GM12878 (cell line): ENCODE measurements at places on chromosomes 2 and 18.

DNA sequence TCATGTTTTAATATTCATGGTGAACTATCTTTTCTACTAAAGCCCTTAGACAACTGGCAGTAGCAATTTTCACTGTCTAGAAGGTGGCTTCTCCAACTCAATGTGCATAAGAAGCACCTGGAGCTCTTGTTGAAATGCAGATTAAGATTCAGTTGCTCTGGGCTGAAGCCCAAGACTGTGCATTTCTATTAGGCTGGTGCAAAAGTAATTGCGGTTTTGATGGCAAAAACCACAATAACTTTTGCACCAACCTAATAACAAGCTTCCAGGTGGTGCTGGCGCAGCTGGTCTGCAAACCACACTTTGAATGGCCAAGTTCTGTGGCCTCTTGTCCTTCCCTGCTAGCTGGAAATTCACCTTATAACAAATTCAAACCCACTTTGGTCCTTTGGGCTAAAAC lies 26.7 kb upstream of the VPS54 start:
- no peak overlapping the region for H3K27ac ChIP-seq
- no peaks in the 10 kb centered on the region for H3K27me3 ChIP-seq
- DNase-seq = no peak
- H3K4me1 ChIP-seq = peaks cover 6% of the 10 kb centered on the region
- H3K4me3 ChIP-seq = no peak overlapping the region

GRCh38 chr2:15583826-15584225 lies 7.8 kb upstream of the DDX1 start:
- H3K4me1 ChIP-seq = no peaks in the 10 kb centered on the region; the same call in 1 of the 2 replicates
- H3K27me3 ChIP-seq = no peaks in the 10 kb centered on the region
- DNase-seq = no peak
- no peak overlapping the region for H3K27ac ChIP-seq

- H3K27me3 ChIP-seq = no peaks in the 10 kb centered on the region
- DNase-seq = no peak
- no peaks in the 10 kb centered on the region for H3K4me1 ChIP-seq
- no peaks in the 10 kb centered on the region for H3K36me3 ChIP-seq
- no peak overlapping the region for H3K4me3 ChIP-seq
These were observed 58.8 kb upstream of the NXPH2 start for GRCh38 chr2:138838851-138839620.

- no peak overlapping the region for H3K27ac ChIP-seq
- no peaks in the 10 kb centered on the region for H3K27me3 ChIP-seq
- no peaks in the 10 kb centered on the region for H3K4me1 ChIP-seq
- no peak overlapping the region for H3K4me3 ChIP-seq
- H3K36me3 ChIP-seq = no peaks in the 10 kb centered on the region
These were observed 34.1 kb downstream of the ARHGEF4 start for GRCh38 chr2:130870779-130871178.

- no peaks in the 10 kb centered on the region for H3K27me3 ChIP-seq
- no peaks in the 10 kb centered on the region for H3K36me3 ChIP-seq
- no peak overlapping the region for H3K4me3 ChIP-seq
- DNase-seq = no peak
These were observed 436.9 kb downstream of the METTL4 start for GRCh38 chr18:2134364-2134763.

DNA sequence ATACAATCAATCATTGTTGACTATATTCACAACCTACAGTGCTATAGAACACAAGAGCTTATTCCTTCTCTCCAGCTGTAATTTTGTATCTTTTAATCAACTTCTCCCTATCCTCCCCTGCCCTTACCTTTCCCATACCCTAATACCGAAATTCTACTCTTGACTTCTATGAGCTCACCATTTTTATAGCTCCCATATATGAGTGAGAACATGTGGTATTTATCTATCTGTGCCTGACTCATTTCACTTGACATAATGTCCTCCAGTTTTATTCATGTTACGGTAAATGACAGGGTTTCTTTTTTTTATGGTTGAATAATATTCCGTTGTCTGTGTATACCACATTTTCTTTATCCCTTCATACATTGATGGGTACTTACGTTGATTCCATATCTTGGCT lies 2.6 kb downstream of the MROH2A start:
- no peaks in the 10 kb centered on the region for H3K27me3 ChIP-seq
- no peak overlapping the region for H3K4me3 ChIP-seq
- no peaks in the 10 kb centered on the region for H3K4me1 ChIP-seq

GRCh38 chr2:122244598-122245229 lies 489.3 kb downstream of the TSN start:
- no peaks in the 10 kb centered on the region for H3K4me1 ChIP-seq
- H3K4me3 ChIP-seq = no peak overlapping the region
- H3K27me3 ChIP-seq = no peaks in the 10 kb centered on the region
- H3K27ac ChIP-seq = no peak overlapping the region
- no peak for DNase-seq
- H3K36me3 ChIP-seq = no peaks in the 10 kb centered on the region

- H3K4me3 ChIP-seq = no peak overlapping the region
- H3K4me1 ChIP-seq = no peaks in the 10 kb centered on the region
- H3K36me3 ChIP-seq = no peaks in the 10 kb centered on the region
- DNase-seq = no peak
- H3K27ac ChIP-seq = no peak overlapping the region
- H3K27me3 ChIP-seq = no peaks in the 10 kb centered on the region
These were observed 107.9 kb upstream of the ETAA1 start for GRCh38 chr2:67289271-67289670.

- no peak overlapping the region for H3K4me3 ChIP-seq
- H3K27me3 ChIP-seq = no peaks in the 10 kb centered on the region
- H3K36me3 ChIP-seq = no peaks in the 10 kb centered on the region
- no peak for DNase-seq
- peaks cover 29% of the 10 kb centered on the region for H3K4me1 ChIP-seq
- H3K27ac ChIP-seq = no peak overlapping the region; the same call in 1 of the 2 replicates
These were observed 128.6 kb downstream of the ZNF532 start for GRCh38 chr18:58993260-58993659.

DNA sequence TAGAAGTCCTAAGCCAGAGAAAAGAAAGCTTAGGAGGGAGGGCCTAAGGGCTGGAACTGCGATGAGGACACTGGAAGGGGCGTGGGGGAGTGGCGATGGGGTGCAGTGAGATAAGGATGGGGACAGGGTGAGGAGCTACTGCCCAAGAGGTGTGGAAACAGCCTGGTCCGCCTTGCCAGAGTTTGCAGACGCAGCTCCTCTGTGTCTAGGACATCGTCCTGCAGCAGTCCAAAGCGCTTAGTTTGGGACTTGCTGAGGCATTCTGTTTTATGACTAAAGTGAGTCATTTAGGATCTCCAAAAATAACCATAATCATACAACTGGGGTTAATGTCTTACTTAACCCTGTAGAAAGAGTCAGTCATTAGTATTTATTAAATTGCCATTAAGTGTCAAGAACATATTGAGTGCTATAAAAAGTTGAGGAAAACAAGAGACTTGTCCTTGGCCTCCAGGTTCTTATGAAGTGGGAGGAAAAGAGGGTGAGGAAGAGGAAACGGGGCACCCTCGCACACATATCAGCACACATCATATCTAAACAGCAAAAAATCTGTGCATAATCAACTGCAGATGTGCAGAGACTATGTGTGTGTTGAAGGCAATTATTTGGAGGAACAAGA lies 74.8 kb downstream of the CDK15 start:
- no peak overlapping the region for H3K4me3 ChIP-seq
- peaks cover 4% of the 10 kb centered on the region; the same call in 1 of the 2 replicates for H3K27me3 ChIP-seq
- DNase-seq = no peak
- H3K4me1 ChIP-seq = peaks cover 3% of the 10 kb centered on the region
- no peaks in the 10 kb centered on the region for H3K36me3 ChIP-seq

GRCh38 chr2:225668606-225669266 lies 269.2 kb downstream of the NYAP2 start:
- H3K27ac ChIP-seq = no peak overlapping the region
- no peaks in the 10 kb centered on the region for H3K36me3 ChIP-seq

DNA sequence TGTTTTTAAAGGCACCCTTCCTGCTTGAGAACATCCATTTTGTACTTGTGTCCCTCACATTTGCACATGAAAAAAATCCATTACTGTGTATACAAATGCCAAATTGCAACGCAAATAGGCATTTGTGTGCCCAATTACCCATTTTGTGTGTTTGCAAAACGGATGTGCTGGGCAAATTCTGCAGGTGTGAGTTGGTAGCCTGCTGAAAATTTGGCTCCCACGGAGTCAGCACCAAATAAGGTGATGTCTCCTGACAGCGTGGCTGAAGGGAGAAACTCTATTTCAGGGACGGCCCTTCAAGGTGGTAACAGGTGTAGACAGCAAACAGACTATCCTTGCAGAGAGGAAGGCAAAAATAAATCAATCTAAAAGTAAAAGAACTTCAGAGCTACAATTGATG lies 661.1 kb downstream of the BCL11A start:
- DNase-seq = no peak
- H3K27ac ChIP-seq = no peak overlapping the region
- H3K4me3 ChIP-seq = no peak overlapping the region

- DNase-seq = no peak
- no peak overlapping the region for H3K4me3 ChIP-seq
- no peaks in the 10 kb centered on the region for H3K4me1 ChIP-seq
- no peak overlapping the region for H3K27ac ChIP-seq
These were observed 150.1 kb downstream of the SOX11 start for GRCh38 chr2:5842326-5842725.

DNA sequence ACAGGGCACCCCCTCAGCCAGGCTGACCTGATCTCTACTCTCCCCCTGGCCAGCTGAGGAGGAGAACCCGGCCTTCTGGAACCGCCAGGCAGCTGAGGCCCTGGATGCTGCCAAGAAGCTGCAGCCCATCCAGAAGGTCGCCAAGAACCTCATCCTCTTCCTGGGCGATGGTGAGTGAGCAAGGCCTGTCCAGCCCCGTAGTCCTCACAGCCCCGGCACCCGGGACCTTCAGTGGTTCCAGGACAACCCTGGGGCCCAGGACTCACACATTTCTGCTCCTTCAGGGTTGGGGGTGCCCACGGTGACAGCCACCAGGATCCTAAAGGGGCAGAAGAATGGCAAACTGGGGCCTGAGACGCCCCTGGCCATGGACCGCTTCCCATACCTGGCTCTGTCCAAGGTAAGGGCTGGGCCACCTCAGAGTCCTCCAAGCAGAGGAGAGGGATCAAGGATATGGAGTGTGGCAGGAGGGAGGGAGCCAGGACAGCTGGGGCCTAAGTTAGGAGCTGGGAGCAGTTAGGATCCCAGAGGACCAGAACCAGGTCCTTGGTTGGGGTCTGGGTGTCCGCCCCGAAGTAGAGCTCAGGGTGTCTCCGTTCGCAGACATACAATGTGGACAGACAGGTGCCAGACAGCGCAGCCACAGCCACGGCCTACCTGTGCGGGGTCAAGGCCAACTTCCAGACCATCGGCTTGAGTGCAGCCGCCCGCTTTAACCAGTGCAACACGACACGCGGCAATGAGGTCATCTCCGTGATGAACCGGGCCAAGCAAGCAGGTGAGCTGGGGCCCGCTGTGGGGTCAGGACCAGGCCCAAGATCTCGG lies 555 bp downstream of the ALPI start:
- DNase-seq = no peak
- H3K4me1 ChIP-seq = no peaks in the 10 kb centered on the region
- H3K27ac ChIP-seq = no peak overlapping the region
- no peak overlapping the region for H3K4me3 ChIP-seq
- H3K36me3 ChIP-seq = no peaks in the 10 kb centered on the region

DNA sequence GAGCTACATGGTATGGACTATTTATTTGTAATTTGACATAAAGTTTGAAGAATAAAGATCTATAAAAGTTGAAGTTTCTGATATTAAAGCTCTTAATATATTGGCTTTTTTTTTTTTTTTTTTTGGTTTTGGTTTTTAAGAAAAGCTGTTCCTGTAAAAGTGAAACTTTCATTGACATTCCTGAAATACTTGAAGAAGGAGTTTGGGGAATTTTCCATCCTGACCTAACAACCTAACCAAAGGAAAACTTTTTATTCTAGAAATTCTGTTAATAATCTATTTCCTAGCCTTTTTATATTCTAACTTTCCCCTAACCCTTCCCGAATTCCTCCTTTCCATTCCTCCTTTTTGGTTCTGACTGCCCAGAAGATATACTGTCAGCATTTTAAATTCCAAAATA lies 83.7 kb downstream of the ACSL3 start:
- no peaks in the 10 kb centered on the region; the same call in 1 of the 2 replicates for H3K36me3 ChIP-seq
- H3K27ac ChIP-seq = no peak overlapping the region
- peaks cover 7% of the 10 kb centered on the region; the same call in 1 of the 2 replicates for H3K4me1 ChIP-seq
- H3K4me3 ChIP-seq = no peak overlapping the region

GRCh38 chr2:223528036-223528435 lies 74.1 kb downstream of the SCG2 start:
- no peaks in the 10 kb centered on the region for H3K4me1 ChIP-seq
- no peaks in the 10 kb centered on the region for H3K36me3 ChIP-seq
- no peak overlapping the region for H3K4me3 ChIP-seq
- H3K27me3 ChIP-seq = no peaks in the 10 kb centered on the region
- no peak overlapping the region for H3K27ac ChIP-seq

DNA sequence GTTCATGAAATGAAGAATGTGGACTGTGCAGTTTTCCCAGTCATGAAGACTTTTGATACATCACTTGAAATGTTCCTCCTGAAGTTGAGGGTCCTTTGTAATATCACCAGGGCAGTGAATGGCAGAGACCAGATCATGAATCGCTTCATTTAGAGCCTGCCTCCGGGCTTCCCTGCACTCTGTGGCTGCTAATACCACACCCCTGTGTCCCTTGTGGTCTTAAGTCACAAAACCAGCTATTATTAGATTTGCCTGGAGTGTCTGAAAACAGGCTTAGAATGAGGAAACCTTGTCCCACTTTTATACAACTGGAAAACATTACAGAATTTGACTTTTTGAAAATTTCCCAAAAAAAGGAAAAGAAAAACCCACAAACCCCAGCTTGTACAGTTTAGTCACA lies 147.9 kb downstream of the MGAT5 start:
- no peaks in the 10 kb centered on the region for H3K27me3 ChIP-seq
- H3K36me3 ChIP-seq = peaks cover 16% of the 10 kb centered on the region
- 0 out of 2 replicates have a peak, but pooled peaks cover 6% of the 10 kb centered on the region for H3K4me1 ChIP-seq
- no peak overlapping the region for H3K4me3 ChIP-seq

GRCh38 chr18:9835825-9836224 lies 49.9 kb upstream of the TXNDC2 start:
- H3K27me3 ChIP-seq = peaks cover 4% of the 10 kb centered on the region
- H3K4me3 ChIP-seq = no peak overlapping the region
- no peaks in the 10 kb centered on the region for H3K4me1 ChIP-seq

DNA sequence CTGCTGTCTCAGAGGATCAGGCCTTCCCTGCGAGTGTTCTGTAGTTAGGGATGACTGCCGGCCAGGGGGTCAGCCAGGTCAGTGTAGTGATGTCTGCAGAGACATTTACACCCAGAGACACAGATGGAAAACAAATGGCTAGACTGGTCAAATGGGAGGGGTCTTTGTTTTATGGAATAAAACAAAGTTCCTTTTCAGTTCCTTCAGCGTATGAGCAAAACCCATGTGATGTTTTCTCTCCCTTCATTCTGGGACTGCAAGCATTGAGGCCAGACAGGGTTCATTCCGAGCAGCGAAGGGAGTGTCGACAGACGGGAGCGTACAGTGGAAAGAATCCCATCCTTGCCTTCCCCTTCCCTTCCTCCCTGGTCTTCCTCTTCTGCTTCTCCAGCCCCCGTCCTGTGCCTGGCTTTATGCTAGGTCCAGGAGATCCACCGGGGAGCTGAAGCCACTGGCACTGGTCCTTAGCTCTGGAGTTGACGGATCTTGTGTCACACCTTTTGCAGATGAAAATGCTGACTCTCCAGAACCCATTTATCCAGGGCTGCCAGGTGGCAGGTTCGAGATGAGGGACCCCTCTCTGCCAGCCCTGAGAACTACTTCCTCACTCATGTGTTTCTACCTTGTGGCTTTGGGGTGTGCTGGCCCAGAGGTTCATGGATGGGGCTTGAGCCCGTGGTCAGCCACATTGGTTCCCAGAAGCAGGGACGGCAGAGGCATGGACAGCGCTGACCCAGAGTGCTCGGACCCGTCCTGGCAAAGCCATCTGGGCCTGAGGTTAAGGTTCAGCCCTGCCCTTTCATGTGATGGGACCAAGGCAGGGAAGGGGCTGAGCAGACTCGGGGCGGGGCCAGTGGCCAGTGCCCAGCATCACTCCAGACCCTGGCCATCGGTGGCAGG lies 24.2 kb downstream of the ITGB1BP1 start:
- no peak overlapping the region for H3K27ac ChIP-seq
- H3K4me3 ChIP-seq = no peak overlapping the region
- no peaks in the 10 kb centered on the region for H3K27me3 ChIP-seq
